Fibroblast of skin of scalp (primary cell): ENCODE measurements at places on chromosomes 2 and 18.

DNA sequence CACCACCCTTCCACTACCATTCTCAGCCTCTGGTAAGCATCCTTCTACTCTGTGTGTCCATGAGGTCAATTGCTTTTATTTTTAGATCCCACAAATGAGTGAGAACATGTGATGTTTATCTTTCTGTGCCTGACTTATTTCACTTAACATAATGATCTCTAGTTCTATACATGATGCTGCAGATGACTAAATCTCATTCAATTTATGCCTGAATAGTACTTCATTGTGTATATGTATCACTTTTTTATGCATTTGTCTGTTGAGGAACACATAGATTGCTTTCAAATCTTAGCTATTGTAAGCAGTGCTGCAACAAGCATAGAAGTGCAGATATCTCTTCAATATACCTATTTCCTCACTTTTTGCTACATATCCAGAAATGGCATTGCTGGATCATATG, 733.3 kb downstream of the SUCLG1 start:
- DNase-seq: no peak

- DNase-seq: no peak
Measured at GRCh38 chr18:49531678-49532153, 30.1 kb upstream of the LIPG start.

- DNase-seq: no peak
Measured at GRCh38 chr2:53631313-53632125, 136.1 kb upstream of the CHAC2 start.

- DNase-seq: no peak
Measured at GRCh38 chr2:240155048-240155744, 14.7 kb upstream of the OTOS start.

DNA sequence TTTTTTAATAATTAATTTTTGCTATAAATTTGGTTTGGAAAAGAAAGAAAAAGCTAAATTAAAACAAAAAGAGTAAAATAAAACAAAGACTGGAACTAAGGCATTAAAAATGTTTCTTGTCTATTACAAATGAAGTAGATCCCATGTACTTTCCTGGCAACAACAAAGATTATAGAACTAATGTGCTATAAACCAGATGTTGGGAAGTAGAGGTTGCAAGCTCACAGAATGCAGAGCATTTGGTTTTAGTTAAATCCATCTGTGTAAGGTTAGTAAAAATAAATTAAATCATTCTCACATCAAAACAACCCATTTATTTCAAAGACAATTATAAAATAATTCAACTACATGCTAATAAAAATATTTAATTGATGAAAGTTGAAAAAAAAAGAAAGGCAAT, 157.2 kb upstream of the ZC3H15 start:
- no peak for DNase-seq

GRCh38 chr2:161946489-161947107, 127.4 kb downstream of the DPP4 start:
- DNase-seq: peak; percentile 35

DNA sequence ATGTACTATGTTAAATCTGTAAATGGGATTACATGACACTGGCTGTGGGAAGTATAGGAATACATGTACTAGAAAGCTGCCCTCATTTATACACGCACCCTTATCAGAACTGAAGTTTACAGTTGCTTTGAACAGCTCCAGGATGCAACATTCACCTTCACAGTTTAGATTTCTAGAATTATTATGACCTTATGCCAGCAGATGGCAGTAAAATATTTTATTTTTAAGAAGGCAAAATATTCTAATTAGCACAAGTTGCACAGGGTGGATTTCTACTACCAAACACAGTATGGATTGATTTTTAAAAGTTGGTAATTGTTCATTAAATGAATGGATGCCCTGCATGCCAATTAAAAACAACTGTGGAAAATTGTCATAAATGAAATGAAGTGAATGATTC, 670.4 kb downstream of the KCNJ3 start:
- DNase-seq: peak; percentile 1

DNA sequence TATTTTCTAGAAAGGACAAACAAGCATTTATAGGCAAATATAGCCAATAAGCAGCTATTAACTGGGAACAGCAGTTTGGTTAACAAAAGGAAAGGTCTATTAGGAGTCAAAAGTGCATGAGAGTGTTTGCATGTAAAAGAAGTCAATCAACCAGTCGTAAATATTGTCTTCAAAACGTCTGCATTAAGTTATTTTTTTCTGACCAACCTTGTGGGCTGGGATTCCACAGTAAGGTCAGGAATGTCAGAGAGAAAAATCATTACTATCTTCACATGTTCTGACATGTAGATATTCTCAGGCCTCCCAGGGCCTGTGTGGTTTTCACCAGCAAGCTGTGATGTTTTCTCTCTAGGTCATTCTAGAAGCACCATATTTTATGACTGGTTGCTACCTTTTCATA, 922.5 kb downstream of the SUCLG1 start:
- DNase-seq: peak; percentile 44

DNA sequence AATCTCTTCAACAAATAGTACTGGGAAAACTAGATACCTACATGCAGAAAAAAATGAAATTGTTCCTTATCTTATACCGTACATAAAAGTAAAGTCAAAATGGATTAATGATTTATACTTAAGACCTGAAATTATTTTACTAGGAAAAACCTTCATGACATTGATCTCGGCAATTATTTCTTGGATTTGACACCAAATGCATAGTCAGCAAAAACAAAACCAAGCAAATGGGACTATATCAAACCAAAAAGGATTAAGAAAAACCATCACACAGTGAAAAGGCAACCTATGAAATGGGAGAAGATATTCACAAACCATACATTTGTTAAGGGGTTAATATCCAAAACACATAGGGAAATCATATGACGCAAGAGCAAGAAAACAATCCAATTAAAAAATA, 433.6 kb downstream of the LRATD1 start:
- DNase-seq: no peak

GRCh38 chr2:239932881-239933735, 92.0 kb downstream of the NDUFA10 start:
- no peak for DNase-seq

GRCh38 chr2:75523313-75524275, 37.1 kb downstream of the EVA1A start:
- peak; percentile 64 for DNase-seq

DNA sequence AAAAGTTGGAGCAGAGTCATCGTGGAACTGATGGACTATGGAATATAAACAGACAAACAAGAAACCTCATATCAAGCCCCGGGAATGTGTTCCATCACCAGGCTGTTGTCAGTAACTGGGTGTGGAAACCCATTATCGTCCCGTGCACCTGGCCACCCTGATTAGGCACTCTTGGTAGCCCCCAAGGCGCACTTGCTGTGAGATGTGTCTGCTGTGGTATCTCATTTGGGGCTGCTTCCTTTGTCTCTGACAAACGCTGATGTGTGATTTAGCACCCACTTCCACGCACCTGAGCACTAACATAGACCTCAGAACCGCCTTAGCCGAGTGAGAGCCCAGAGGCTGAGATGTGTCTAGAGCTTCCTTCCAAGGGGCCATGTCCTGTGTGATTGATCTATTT, 96.3 kb downstream of the PRPF40A start:
- DNase-seq: no peak

DNA sequence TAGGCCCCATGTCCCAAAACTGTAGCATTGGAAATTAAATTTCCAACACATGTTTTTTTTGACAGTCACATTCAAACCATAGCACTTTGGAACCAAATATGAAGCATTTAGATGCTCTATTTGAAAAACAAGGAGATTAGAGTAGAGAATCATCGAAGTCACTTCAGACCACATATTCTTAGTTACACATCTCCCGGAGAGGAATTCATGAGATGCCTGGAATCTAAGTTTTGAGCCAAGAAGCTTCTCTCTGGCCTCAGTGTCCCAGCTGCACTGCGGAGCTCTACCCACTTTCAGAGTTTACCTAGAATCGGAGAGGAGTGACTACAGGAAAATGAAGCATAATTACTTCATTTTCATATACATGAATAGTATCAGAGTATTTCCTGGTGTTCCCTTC, 385.9 kb downstream of the TNS1 start:
- peak; percentile 71 for DNase-seq

- DNase-seq: no peak
Measured at GRCh38 chr2:74205113-74205512, 6.7 kb downstream of the MTHFD2 start.

GRCh38 chr18:30522288-30522929, 520.1 kb downstream of the DSC3 start:
- DNase-seq: no peak

GRCh38 chr2:176959614-176960013, 253.0 kb upstream of the HNRNPA3 start:
- DNase-seq: no peak

- peak; percentile 95 for DNase-seq
Measured at GRCh38 chr18:34659579-34660517, 50.2 kb upstream of the DTNA start.

DNA sequence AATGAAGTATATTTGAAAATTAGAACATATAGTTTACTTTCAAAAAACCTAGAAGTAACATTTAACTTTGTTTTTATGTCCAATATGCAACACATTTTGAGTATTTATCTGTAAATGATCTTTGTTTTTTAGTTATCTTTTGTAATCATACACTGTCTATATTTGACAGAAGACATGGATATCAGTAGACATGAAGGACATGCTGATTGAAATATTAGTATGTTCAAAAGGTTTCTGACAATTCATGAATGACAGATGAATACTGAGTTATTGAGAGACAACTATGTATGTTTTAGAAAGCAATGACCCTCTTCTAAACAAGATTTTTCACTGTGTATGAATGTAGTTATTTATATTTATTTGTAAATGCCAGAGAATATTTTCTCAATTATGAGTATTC, 215.6 kb upstream of the TMEFF2 start:
- DNase-seq: no peak

DNA sequence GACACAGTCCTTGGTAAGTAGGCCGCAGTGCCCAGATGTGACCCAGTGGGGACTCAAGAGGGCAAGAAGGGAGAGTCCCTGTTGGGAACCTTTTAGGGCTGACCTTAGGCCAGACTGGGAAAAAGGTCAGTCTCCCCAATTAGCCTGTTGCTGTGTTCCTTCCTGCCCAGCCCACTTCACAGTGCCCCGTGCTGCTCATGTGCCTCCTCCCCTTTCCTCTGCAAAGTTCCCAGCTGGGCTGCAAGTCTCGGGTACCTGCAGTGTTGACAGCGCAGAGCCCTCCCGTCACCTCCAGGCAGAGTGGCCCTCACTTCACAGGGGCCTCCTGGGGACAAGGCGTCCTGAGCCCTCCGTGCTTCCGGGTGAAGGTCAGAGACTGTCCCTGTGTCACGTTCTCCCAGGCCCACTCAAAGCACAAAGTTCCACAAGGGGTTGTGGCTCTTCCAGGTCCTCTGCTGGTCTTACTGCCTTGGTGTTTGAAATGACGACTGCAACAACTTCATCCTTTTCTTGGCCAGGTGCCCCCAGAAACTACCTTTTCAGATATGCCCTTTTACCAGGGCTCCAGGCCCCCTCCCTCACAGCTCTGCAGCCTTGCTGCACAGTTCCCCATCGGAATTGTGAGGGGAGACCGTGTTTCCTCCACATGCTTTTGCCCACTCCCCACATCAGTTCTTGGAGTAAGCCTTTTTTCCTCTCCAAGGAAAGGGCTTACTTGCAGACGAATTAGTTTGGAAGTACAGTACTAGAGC, 225.8 kb downstream of the ALPK2 start:
- DNase-seq: no peak

DNA sequence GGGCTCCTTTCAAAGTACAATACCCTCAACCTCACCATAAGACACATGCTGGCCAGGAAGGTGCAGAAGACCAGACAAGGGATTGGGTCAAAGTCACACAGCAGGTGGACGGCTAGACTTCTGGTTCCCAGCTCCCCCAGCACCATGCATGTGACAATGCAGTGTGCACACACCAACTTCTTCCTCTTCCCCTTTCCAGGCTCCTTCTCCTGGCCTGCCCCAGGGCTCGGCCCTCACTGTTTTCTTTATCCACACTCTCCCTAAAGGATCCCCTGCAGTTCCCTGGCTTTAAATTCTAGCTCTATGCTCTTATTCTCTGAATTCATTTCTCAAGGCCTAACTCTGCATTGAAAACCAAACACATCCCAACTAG, 82.3 kb downstream of the LOXHD1 start:
- no peak for DNase-seq

- no peak for DNase-seq
Measured at GRCh38 chr2:181948227-181948626, 37.4 kb upstream of the PPP1R1C start.

GRCh38 chr2:137123226-137123625, 357.9 kb downstream of the THSD7B start:
- DNase-seq: peak; percentile 83

DNA sequence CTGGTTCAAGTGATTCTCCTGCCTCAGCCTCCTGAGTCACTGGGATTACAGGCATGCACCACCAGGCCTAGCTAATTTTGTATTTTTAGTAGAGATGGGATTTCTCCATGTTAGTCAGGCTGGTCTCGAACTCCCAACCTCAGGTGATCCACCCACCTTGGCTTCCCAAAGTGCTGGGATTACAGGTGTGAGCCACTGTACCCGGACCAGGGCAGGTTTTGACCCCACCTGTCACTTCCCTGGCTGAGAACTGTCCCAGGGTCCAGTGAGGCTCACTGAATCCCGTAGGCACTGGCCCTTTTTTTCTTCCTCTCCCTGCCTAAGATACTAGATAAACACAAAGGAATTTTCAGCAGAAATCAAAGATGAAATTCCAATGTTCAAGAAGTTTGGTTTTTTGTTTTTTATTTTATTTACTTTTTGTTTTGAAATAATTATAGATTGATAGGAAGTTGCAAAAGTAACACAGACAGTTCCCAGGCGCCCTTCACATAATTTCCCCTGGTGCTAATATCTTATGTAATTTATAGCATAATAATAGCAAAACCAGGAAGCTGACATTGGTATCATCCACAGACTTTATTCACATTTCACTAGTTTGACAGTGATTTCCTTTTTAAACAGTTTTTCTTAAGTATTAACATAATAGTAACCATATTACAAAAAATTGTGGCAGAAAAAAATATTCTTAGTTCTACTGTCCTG, 52.4 kb upstream of the B3GNT7 start:
- DNase-seq: no peak
